ENCODE measurements at places on chromosomes 7 and 10. TPM values are rescaled to one million over a fixed set of nuclear protein-coding genes. Genes with fewer than 3 reads are reported as not detected.

The FKBP9 gene
- 92.2 TPM for polyA plus RNA-seq

- no peak for DNase-seq
These were observed 110.1 kb downstream of the CD36 start for GRCh38 chr7:80748363-80749042.

The LLCFC1 gene
- not detected for polyA plus RNA-seq

DNA sequence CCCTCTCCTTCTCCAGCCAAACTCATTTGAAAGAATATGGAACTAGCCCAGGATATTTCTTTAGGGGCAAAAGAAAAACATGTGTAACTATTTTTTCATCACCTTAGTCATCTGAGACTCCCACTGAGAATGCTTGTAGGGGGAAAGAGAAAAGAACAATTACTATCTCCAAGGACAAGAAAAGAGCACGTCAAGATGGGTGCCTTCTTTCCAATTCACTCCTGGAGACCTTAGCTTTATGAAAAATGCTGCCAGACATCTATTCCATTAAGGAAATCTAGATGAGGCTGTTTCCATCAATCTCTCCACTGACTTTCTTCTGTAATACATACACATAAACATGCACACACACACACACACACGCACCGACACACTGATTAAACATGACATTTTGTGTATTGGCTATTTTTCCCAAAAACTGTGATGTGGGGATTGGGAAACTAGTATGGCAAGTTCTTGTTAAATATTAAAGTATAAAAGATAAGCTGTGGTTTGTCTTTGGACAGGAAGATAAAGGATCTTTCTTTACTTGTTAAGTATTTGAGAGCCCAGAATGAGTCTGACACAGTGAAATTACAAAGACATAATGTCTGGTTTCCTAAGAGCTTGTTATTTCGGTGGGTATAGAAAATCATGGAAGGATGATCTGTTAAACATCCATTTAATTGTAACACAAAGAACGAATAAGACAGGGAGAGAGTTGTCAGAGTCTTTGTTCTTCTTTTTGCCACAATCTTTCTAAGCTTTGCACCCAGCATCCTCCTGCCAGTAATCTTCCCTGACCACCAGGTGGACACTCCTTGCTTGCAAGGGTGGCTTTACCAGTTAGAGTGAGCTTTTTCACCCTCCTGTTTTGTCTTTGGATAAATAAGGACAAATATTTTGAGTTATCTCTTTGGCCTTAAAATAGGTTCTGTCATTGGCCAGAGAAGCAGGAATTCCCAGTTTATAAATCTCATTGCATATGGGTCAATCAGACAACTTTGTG lies 177.3 kb upstream of the TMEM72 start:
- no peak for DNase-seq

- DNase-seq: no peak
These were observed at the start of gene MSMB for GRCh38 chr10:46046261-46046660. Gene MSMB (minus strand): TSS chr10:46046269. CDS start chr10:46046237, 32 bp downstream.

The LRRN3 gene
- polyA plus RNA-seq: not detected

DNA sequence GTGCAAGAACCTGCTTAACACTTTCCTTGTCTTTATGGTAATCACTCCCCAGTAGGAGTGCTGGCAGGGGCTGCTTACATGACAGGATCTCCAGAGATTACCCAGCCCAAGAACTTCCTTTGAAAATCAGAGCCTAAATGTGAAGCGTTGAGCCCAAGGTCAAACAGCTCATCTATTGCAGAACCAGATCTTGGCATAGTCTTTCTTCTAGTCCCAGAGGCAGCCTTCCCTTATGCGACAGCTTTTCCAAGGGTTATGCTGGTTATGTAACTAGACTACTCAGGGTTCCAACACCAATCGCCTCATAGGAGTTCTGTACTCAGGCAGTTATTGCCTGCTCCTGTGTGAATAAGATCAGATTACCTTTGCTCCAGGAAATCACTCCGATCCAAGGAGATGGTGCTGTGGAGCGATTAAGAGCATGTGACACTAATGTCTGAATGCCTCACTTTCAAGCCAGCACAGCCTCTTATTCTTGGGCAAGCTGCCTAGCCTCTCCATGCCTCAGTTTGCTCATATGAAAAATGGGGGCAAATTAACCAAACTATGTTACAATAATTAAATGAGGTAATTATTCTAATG lies 8.4 kb upstream of the LGI1 start:
- no peak for DNase-seq

DNA sequence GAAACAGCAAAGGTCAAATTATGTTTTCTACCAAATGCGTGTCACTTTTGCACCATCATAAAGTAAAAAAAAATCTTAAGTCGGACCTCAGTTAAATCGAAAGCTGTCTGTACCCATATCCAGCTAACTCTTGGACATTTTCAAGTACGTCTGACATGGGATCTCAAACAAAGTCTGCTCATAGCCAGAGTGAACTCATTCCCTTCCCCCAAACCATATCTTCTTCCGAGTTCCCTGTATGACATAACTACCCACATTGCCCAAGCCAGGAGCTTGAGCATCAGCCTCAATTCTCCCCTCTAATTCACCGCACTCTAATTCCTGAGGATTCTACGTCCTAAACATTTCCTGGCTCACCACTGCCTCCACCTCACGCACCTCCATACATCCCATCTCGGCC lies 44.8 kb upstream of the TARP start:
- DNase-seq: no peak

The REEP3 gene
- 52.8 TPM for polyA plus RNA-seq

The FGL2 gene
- 0.01 TPM for polyA plus RNA-seq

DNA sequence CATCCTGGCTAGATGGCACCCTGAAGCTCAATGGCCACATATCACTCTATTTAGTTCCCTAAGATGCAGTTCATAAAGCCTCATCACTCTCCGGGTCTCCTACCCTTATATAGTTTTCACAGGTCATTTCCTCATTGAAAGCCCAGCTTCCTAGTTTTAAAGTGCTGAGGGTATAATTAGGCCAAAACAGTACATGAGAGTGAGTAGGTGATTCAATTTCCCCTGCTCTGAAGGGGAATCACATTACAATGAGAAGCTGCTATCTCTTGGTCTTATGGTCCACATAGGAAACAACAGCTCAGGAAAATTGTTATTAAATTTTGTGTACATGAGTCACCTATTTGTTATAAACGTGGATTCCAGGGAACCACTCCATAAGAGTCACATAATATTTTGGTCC lies 162.0 kb downstream of the SEMA3E start:
- DNase-seq: no peak

The PRSS37 gene
- not detected for polyA plus RNA-seq

The TAS2R3 gene
- polyA plus RNA-seq: 0.59 TPM

DNA sequence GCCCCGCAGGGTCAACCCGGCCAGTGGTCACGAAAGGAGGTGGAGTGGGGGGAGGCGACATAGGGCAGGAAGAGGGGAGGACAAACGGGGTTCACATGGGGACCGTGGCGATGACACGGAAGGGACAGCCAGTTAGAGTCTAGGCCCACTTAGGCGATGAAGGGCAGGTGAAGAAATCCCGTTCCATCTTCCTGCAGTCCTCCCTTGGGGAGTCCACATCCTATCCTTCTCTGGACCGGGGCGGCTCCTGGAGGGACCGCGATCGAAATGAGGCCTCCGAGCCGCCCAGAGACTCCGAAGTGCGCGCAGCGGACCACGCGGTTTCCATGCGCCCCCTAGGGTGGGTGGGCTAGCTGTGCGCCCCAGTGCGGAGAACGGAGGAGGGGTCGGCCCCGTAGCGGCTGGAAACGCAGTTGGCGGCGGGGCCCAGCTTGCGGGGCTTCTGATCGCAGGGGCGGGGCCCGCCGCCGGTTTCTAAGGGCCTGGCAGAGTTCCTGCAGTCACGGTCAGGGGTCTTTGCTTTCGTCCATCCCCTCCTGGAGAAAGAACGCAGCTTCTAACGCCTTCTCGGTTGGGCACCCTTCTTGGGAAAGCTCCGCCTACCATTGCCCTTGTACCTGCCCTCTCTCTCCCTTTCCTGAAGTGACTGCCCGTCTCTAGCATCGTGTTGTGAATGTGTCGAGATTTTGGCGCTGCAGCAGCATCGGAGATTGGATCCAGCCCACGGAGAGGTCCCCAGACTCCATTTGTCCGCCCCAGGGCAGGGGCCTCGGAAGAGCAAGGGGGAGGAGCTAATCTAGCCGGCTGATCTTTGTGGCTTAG lies 17.9 kb upstream of the TMEM225B start:
- no peak for DNase-seq

DNA sequence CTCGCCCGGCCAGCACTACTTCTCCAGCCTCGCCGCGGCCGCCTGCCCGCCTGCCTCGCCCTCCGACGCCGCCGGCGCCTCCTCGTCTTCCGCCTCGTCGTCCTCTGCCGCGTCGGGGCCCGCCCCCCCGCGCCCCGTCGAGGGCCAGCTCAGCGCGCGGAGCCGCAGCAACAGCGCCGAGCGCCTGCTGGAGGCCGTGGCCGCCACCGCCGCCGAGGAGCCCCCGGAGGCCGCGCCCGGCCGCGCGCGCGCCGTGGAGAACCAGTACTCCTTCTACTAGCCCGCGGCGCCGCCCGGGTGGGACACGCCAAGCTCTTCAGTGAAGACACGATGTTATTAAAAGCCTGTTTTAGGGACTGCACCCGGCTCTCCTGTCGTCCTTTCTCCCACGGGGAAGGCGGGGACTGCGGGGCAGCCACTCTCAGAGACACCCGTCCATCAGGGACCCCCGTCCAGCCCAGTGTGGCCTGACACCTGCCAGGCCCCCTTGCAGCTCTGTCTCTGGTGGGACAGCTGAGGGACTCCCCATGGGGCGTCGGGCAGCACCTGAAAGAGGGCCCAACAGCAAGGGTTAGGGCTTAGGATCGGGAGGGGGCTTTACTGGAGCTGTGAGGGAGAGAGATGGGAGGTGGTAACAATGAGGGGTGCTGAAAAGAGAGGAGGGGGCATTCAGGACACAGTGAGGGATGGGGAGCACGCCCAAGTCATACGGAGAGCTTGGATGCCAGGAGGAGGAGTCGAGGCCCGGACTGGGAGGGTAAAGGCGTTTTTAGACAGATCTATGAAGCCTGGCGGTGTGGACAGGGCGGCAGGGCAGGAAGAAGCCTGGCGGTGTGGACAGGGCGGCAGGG lies 34.7 kb downstream of the SPDYE6 start:
- DNase-seq: no peak

The TAS2R41 gene
- polyA plus RNA-seq: not detected

- DNase-seq: no peak
These were observed 1.4 kb upstream of the PODXL start for GRCh38 chr7:131557652-131558385.

The ANKRD22 gene
- polyA plus RNA-seq: 5.2 TPM

The CPEB3 gene
- polyA plus RNA-seq: 0.39 TPM

DNA sequence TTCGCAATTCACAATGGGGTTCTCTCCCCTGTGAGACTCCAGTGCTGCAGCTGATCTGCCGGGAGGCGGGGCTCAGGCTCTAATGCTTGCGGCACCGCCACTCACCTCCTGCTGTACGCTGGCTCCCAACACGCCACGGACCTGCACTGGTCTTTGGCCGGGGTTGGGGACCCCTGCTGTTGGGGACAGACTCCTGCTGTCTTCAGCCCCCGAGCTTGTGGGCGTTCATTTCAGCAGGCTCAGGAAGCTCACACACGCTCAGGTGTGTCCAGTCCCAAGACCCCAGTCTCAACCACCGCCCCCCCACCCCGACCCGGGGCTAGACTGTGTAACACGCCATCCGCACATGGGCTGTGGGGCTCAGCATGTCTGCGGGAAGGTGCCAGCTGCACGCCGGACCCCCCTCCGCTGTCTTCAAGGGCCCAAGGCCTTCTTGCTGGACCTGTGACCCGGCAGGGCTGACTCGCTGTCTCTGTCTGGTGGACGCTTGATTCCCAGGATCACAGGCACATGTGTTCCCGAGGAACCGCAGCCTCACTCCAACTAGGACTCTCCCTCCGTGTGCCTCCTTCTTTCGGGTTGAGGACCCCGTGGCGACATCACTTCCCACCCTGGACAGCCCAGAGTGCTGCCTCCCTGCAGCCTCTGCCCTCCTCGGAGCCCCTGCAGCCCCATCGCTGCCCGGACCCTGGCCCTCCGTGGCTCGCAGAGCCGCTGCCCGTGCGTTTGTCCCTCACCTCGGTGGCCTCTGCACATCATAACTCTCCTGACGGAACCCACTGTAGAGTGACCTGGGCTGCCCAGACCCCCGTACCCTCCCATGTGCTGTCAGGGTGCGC lies 106.4 kb downstream of the DNAJB6 start:
- no peak for DNase-seq

DNA sequence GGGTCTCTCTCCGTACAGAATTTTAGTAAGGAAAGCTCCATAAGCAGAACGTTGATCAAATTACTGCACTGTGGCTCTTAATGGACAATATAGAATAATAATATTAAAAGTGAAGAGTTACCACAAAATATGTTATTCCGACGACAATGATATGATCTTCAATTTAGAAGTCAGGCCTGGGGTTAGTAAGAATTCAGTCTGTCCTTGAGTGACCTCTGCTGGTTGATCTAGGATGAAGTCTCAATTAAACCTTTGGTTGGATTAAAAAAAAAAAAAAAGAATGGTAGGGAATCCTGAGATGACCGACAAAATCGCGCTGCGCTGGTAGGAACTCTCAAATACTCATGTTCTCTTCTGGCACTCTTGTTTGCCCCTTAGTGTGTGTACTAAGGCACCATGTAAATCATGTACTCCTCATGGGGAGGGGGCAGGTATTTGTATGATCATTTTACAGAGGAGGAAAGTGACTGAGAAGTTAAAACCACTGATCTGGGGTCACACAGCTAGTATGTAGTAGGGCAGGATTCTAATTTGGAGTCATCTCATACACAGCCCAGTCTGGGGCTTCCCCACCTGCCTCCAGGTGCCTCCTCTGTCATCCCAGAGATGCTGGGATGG lies 161.3 kb upstream of the NPVF start:
- DNase-seq: no peak

DNA sequence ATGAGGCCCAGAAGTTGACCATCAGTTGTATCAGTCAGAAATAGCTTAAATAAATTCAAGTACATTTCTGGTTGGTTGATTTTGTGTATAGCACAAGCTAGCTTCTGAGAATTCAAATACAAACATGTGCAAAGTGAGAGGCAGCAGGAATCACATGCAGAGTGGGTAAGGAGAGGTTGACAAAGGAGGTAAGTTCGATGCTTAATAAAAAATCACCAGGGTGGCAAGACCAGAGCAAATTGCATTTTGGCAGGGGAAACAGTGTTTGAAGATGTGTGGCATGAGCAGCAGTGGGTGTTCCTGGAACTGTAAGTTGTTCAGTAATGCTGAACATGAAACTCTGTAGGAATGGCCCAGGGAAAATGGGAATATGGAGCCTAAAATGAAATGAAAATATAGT lies 52.6 kb downstream of the GNAI1 start:
- no peak for DNase-seq

DNA sequence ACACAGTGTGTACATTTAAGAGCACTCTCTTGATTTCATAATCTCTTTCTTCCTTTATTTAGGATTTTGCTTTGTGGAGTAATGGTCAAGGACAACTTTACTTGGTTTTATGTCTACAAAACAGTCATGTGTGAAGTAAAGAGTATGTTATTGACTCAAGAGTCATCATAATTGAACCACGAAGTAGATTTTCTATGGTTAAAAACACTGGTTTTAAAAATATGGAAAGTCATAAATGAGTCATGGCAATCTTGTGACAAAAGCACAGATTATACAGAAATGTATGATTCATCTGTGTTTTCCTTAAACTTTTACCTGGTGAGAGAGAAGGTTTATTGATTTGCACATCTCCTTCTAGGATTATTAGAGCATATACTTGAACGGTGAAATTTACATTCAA lies 969.7 kb downstream of the GATA3 start:
- DNase-seq: no peak
